Activated T-helper 1 cell treated with anti-CD3 and anti-CD28 coated beads, Interleukin-12 subunit alpha, Interleukin-12 subunit beta, Interleukin-2, Interleukin-4 antibody, amounts not matched to agents 30 ng/mL and 10 ng/mL and 1 ng/mL, durations not matched to agents 14 hours and 24 hours and 36 hours (primary cell): ENCODE measurements at places on chromosomes 1 and 21. TPM values are rescaled to one million over a fixed set of nuclear protein-coding genes. Genes with fewer than 3 reads are reported as not detected.

DNA sequence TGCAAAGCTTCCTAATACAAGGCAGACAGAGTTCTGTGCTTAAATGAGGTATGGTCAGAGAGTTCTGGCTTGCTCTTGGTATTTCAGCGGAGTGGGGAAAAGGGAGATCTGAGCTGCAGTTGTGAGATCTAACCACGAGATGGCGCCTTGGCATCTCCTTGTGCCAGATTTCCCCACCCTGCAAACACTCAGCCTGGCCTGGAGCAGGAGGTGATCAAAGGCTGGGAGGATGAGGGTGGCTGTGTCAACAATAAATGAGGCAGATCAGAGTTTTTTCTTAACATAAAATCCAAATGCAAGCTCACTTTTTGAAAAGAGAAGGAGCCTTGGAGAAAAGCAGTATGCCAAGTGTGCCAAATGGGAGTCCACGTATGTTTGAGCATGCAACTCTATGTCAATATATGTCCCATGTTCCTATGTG, 4.1 kb upstream of the TFAP2E start:
- H3K36me3 ChIP-seq, result peaks cover 14% of the 10 kb centered on the region
- no peak overlapping the region for H3K4me3 ChIP-seq
- no peak overlapping the region for H3K27ac ChIP-seq
- DNase-seq, result peak; percentile 45
- H3K27me3 ChIP-seq, result peaks cover 22% of the 10 kb centered on the region

CYP4B1 gene
- not detected in 2 replicates for total RNA-seq

NUDT17 gene
- total RNA-seq, result 3.0 TPM in 2 replicates

- peaks cover 9% of the 10 kb centered on the region for H3K4me1 ChIP-seq
- no peak overlapping the region for H3K4me3 ChIP-seq
- no peaks in the 10 kb centered on the region for H3K36me3 ChIP-seq
- H3K27ac ChIP-seq, result no peak overlapping the region
- no peak for DNase-seq
Observed at GRCh38 chr1:214547747-214548146, 3.7 kb downstream of the PTPN14 start.

GJA8 gene
- total RNA-seq, result not detected in 2 replicates

NGF gene
- not detected in 2 replicates for total RNA-seq

KCNJ9 gene
- not detected in 2 replicates for total RNA-seq

DNA sequence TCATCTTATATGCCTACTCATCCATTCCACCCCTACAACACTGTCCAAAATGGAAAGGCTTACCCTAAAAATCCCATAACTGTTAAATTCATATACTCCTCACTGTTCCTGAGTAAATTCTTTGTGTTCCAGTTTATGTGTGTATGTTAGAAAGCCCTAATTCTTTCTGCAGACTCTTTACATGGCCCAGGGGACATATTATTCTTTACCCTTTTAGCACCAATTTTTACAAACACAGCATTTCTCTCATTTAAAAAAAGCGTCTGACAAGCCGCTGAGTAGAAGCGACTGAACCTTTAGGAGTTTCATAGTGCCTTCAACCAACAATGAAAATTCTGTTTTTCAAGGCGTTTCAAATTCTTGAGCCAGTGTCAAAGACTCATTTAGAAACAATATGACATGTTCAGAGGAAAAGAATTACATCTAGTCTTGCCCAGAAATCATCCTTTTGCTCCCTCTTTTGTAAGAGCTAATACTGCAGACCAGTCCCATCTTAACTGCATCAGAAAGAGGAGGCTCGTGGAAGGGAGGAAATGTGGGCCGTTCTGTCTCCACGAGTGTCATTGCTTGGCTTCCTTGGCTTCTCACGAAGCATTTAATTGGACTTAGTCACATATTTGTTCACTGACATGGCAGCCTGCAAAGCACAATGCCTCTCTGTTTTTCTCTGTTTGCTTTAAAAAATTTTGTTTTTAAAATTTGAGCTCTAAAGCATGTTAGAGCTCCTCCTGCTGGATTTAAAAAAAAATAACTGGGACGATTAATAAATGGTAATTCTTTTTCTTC, 21.3 kb upstream of the C1orf105 start:
- H3K4me3 ChIP-seq, result no peak overlapping the region
- peaks cover 52% of the 10 kb centered on the region for H3K4me1 ChIP-seq
- DNase-seq, result no peak
- H3K36me3 ChIP-seq, result no peaks in the 10 kb centered on the region

DNA sequence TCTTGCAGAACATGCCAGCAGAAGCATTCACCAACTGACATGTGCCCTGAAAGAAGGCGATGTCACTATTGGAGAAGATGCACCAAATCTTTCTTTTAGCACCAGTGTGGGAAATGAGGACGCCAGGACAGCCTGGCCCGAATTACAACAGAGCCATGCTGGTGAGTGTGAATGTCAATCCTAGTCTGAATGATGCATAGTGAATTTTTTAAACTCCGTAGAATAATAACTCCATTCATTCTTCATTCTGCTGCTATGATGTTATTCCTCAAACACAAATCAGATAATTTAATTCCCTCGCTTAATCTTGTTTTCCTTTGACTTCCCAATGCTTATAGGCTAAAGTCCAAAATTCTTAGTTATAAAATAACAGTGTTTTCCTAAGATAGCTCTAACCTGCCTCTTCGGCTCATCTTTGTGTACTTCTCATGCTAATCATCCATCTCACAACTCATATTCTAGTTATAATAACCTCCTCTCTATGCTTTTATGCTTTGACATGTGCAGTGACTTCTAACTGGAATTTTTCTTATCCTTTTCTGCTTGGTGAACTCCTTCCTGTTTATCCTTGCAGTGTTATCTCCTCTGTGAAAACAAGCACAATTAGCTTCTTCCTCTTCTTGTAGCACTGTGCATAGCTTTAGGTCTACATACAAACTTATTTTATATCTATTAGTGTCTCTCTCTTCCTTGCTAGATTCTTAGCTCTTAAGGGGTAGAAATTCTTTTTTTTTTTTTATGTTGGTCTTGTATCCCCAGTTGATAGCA, 14.4 kb downstream of the SDCCAG8 start:
- H3K27ac ChIP-seq, result no peak overlapping the region
- no peaks in the 10 kb centered on the region for H3K27me3 ChIP-seq
- no peak for DNase-seq
- peaks cover 6% of the 10 kb centered on the region for H3K4me1 ChIP-seq

APOBEC4 gene
- not detected in 2 replicates for total RNA-seq

CR1 gene
- total RNA-seq, result not detected in 2 replicates

- no peak for DNase-seq
- H3K27me3 ChIP-seq, result no peaks in the 10 kb centered on the region
- H3K4me1 ChIP-seq, result peaks cover 33% of the 10 kb centered on the region
- peak overlapping the region; percentile 65 for H3K27ac ChIP-seq
- peaks cover 20% of the 10 kb centered on the region for H3K36me3 ChIP-seq
Observed at GRCh38 chr1:17436380-17437174, 2.9 kb downstream of the RCC2 start.

- no peak overlapping the region for H3K27ac ChIP-seq
- no peak overlapping the region for H3K4me3 ChIP-seq
- H3K4me1 ChIP-seq, result no peaks in the 10 kb centered on the region
- H3K27me3 ChIP-seq, result no peaks in the 10 kb centered on the region
Observed at GRCh38 chr1:78958711-78959110, 47.8 kb downstream of the ADGRL4 start.

GRCh38 chr1:15213341-15213821, 33.6 kb upstream of the FHAD1 start:
- H3K4me3 ChIP-seq, result no peak overlapping the region
- no peak overlapping the region for H3K27ac ChIP-seq
- no peaks in the 10 kb centered on the region for H3K36me3 ChIP-seq
- H3K4me1 ChIP-seq, result no peaks in the 10 kb centered on the region
- peaks cover 24% of the 10 kb centered on the region for H3K27me3 ChIP-seq

CR1L gene
- not detected in 2 replicates for total RNA-seq

REN gene
- not detected in 2 replicates for total RNA-seq

SPATA45 gene
- total RNA-seq, result not detected in 2 replicates

GRCh38 chr1:198119906-198120305, 36.9 kb upstream of the NEK7 start:
- no peaks in the 10 kb centered on the region for H3K36me3 ChIP-seq
- H3K27me3 ChIP-seq, result peaks cover 9% of the 10 kb centered on the region
- H3K4me3 ChIP-seq, result no peak overlapping the region

GNB1 gene
- total RNA-seq, result 382 and 398 TPM in 2 replicates

DNA sequence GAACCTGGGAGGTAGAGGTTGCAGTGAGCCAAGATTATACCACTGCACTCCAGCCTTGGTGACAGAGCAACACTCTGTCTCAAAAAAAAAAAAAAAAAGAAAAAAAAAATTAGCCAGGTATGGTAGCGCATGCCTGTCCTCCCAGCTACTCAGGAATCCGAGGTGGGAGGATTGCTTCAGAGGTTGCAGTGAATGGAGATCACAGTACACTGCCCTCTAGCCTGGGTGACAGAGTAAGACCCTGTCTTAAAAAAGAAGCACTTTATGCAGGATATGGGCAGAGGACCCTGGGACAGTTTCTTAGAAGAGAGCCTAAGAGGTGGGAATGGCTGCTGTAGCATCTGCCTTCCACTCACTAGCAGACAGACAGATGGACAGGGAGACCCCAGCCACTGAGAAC, 23.0 kb downstream of the IQGAP3 start:
- H3K4me1 ChIP-seq, result peaks cover 5% of the 10 kb centered on the region
- no peak overlapping the region for H3K27ac ChIP-seq
- H3K36me3 ChIP-seq, result peaks cover 14% of the 10 kb centered on the region

DNA sequence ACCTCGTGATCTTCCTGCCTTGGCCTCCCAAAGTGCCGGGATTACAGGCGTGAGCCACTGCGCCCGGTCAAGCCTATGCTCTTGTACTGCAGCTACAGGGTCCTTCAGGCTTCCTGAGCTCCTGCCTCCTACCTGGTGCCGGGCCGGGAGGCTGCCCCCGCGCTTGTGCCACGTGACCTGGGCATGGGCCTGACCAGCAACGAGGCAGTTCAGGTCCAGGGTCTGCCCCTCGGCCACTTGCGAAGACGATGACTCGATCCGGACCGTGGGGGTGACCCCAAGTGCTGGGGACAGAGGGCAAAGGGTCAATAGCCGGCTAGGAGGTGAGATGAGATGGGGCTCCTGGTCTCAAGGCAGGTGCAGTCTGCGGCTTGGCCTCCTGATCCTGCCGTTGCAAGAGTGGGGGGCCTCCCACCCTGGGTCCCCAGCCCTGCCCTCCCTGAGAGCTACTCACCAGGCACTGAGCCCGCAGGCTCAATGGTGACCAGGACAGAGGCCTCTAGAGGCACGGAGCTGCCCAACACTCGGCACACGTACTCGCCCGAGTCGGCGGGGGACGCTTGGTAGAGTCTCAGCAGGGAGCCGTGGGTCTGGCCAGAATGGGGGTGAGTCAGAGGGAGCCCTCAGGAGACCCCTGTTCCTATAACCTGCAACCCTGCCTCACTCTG, 38.0 kb downstream of the LDLRAD2 start:
- DNase-seq, result no peak

DNA sequence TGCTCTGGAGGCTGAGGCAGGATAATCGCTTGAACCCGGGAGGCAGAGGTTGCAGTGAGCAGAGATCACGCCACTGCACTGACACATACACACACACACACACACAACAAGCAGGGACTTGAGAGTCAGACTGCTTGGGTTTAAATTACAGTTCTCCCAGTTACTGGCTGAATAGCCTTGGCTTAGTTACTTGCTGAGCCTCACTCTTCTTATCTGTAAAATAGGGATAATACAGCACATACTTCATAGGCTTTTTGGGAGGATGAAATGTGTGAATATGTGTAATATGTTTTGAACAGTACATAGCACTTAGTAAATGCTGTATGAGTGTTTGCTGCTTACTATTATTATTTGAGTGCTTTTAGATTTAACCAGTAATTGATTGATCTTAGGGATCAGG, 23.8 kb downstream of the CDC42 start:
- H3K4me1 ChIP-seq, result peaks cover 64% of the 10 kb centered on the region
- peaks cover 27% of the 10 kb centered on the region for H3K36me3 ChIP-seq
- H3K27ac ChIP-seq, result no peak overlapping the region
- no peak for DNase-seq
- H3K4me3 ChIP-seq, result no peak overlapping the region

DNA sequence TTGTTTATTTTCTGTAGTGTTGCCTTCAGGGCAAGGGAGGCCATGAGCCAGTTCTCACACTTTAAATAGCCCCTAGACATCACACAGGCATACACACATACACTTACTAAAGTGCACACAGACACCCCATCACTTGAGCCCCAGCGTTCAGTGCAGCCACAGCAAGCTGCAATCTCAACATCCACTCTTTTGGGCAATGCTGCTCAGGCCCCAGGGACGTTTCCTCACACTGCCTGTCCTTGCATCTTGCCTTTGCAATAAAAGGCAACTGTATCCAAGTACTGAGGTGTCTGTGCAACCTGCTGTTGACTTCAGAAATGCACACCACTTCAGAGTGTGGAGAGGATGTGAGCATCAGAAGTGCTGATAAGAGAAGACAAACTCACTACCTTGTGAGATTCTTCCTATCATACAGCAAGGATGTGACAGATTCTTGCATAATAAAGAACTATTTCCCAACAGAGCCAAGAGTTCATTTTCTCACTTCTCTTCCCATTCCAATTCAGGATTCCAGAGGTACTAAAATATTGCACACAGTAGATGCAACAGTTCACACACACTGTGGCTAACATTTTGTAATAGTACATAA, 36.2 kb downstream of the IRF2BP2 start:
- no peaks in the 10 kb centered on the region for H3K36me3 ChIP-seq
- H3K4me3 ChIP-seq, result no peak overlapping the region
- peaks cover 2% of the 10 kb centered on the region for H3K27me3 ChIP-seq
- DNase-seq, result no peak
- no peak overlapping the region for H3K27ac ChIP-seq
- H3K4me1 ChIP-seq, result peaks cover 6% of the 10 kb centered on the region

PLPPR5 gene
- total RNA-seq, result not detected in 2 replicates

GRCh38 chr1:8787218-8787617, 30.2 kb downstream of the RERE start:
- H3K4me1 ChIP-seq, result peaks cover under 1% of the 10 kb centered on the region
- H3K4me3 ChIP-seq, result no peak overlapping the region
- H3K36me3 ChIP-seq, result no peaks in the 10 kb centered on the region
- no peak overlapping the region for H3K27ac ChIP-seq
- no peaks in the 10 kb centered on the region for H3K27me3 ChIP-seq

C1orf87 gene
- total RNA-seq, result not detected in 2 replicates

DNA sequence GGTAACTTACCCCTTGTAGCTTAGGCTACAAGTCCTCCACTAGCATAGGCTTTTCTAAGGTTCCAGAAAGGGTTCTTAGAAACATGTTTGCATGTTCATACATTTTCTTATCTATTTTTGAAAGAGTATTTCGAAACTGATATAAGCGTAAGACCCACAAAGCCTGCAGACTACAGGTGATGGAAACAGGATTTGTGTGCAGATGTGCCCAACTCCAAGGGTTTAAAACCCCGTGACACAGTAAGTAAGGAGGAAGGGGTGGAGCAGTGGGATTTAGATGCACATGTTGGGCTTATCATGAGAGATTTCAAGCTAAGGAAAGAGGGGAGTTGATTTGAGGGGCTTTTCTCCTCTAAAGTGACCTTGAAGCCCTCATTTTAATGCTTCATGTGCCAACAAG, 164.7 kb downstream of the LTN1 start:
- peaks cover 39% of the 10 kb centered on the region for H3K4me1 ChIP-seq
- H3K27me3 ChIP-seq, result peaks cover 2% of the 10 kb centered on the region
- peaks cover 26% of the 10 kb centered on the region for H3K36me3 ChIP-seq

- H3K4me3 ChIP-seq, result peak overlapping the region; percentile 23
- peaks cover 3% of the 10 kb centered on the region for H3K36me3 ChIP-seq
Observed at GRCh38 chr1:172845371-172845770, 186.5 kb downstream of the FASLG start.

TAS1R1 gene
- total RNA-seq, result not detected in 2 replicates

TMEM240 gene
- 0.41 and 1.0 TPM in 2 replicates for total RNA-seq
